ENCODE measurements at places on chromosomes 3 and 15.
A peak's percentile ranks its signal among the peaks of the same experiment; 100 is the strongest.

GRCh38 chr15:89335298-89336041, 846 bp upstream of the POLG start:
- no peak for DNase-seq

- DNase-seq = no peak
Measured at GRCh38 chr3:45595364-45596195, 1.0 kb downstream of the LIMD1 start.

- DNase-seq = no peak
Measured at GRCh38 chr3:45568848-45569762, 25.4 kb upstream of the LIMD1 start.

- DNase-seq = no peak
Measured at GRCh38 chr15:66840615-66841390, 138.8 kb downstream of the SMAD6 start.

DNA sequence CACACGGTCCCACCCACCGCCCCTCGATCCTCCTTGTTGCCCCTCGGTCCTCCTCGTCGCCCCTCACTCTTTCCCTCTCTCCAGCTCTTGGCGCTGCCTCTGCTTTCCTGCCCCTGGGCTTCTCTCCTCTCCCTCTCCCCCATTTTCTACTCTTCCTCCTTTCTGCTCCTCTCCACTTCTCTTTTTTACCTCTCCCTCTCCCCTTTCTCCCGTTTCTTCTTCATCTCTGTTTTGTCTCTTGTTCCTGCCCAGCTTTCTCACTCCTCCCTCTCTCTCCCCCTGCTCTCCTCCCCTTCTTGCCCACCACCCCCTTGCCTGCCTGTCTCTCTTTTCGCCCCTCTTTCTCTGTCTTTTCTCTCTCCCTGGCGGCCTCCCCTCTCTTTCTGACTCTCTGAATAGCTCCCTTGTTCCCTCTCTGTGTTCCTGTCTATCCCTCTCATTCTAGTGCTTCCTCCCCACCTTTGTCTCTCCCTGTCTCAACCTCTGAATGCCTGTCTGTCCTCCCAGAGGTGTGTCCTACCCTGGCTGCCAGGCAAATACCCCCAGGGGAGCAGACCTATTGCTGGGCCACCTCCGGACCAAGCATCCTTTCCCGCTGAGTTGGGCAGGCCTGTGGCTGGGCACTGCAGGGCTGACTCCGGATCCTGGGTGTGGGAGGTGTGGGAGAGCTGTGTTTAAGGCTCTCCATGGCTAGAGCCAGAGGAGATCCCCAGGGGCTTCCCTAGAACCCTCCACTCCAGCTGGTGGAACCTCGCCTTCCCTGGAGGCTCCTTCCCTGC, 41.0 kb downstream of the EPHB3 start:
- DNase-seq = no peak

- DNase-seq = peak; percentile 84
Measured at GRCh38 chr15:65916664-65917406, 47.5 kb downstream of the RAB11A start.

DNA sequence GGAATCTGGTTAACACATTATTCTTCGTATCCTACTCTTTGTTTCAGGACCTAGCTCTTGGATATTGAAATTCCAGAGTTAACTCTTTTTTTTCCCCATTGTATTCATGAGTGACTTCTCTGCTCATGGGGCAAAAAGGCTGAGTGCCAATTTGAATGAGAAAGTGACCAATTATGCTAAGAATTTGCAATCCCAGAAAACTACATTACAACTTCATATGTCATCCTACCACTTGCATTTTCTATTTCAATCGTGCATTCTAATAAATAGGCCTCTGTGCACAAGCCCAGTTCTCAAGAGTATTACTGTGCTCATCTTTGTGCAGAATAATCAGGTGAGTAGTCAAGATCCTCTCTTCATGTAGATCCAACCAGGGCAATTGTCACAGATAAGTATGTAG, 537.8 kb downstream of the OTOL1 start:
- no peak for DNase-seq

GRCh38 chr3:181782306-181782954, 70.7 kb downstream of the SOX2 start:
- DNase-seq = no peak

GRCh38 chr3:150411976-150412375, 3.9 kb downstream of the TSC22D2 start:
- DNase-seq = no peak

Data from dorsolateral prefrontal cortex (tissue), 122 donors.